ENCODE measurements at places on chromosomes 7 and 10.

GRCh38 chr10:47027108-47027783, 116.0 kb downstream of the PTPN20 start:
- no peak for DNase-seq

DNA sequence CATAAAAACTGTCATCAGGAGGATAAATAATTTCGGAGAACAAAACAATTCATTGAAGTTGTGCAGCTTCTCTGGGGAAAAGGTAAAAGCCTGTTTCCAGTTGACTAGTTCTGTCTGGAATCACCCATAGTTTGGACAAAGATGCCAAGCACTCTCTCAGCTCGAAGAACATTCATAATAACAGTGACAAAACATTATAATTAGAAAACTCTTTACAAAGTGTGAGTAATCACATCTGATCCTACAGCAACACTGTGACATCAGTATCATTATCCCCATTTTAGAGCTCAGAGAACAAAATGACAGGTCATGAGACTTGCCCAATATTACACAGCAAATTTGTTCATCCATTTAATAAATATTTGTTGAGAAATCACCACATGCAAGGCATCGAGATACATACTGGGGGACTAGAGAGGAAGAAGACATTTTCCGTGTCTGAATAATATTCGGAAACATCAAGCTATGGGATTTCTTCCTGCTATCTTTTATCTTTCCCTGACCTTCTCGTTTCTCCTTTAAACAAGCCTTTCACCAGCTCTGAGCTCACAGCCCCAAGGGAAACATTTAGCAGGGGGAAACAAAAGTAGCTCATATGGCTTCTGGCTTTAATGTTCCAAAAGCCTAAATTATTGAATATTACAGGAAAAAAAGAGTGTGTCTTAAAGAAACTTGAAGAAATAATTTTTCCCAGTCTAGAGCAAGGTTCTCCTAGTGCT, 123.3 kb upstream of the GHITM start:
- no peak for DNase-seq

GRCh38 chr7:4655311-4655710, 26.8 kb upstream of the FOXK1 start:
- DNase-seq: no peak

GRCh38 chr10:43134126-43134905, 3.9 kb upstream of the CSGALNACT2 start:
- DNase-seq: no peak
